Motor neuron (in vitro differentiated cells): ENCODE measurements at places on chromosomes 3 and 15. TPM values are rescaled to one million over a fixed set of nuclear protein-coding genes. Genes with fewer than 3 reads are reported as not detected.
A peak's percentile ranks its signal among the peaks of the same experiment; 100 is the strongest.

The XCR1 gene
- total RNA-seq: not detected in 2 replicates

The SPINT1 gene
- 1.9 and 4.7 TPM in 2 replicates for total RNA-seq

DNA sequence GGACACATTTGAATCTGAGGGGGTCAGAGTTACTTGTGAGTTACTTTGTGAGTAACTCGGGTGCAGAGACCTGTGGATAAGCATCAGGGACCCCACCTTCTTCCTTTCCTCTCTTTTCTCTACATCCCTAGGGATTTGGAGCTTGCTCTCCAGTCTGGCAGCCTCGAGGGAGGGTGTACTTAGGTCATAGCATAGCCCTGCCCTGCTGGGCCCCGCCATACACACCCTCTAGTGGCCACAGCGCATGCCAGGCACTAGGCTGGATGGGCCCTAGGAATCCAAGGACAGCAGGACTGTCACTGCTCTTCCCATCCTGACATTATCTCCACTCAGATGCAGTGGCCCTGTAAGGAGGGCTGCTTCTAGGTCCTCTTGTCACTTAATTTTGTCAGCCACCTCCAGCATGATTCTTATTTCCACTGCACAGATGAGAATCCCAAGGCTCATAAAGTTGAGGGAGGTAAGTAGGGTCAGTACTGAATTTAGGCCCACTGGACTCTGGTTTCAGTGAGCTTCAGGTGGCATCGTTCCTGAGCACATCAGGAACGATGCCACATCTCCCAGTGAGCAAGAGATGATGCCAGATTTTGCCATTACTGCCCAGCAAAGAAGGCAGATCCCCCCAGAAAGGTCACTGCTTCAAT, 3.6 kb upstream of the SMAD6 start:
- peak; percentile 12 for ATAC-seq

GRCh38 chr15:38091078-38091645, 156.7 kb downstream of the TMCO5A start:
- ATAC-seq: no peak

DNA sequence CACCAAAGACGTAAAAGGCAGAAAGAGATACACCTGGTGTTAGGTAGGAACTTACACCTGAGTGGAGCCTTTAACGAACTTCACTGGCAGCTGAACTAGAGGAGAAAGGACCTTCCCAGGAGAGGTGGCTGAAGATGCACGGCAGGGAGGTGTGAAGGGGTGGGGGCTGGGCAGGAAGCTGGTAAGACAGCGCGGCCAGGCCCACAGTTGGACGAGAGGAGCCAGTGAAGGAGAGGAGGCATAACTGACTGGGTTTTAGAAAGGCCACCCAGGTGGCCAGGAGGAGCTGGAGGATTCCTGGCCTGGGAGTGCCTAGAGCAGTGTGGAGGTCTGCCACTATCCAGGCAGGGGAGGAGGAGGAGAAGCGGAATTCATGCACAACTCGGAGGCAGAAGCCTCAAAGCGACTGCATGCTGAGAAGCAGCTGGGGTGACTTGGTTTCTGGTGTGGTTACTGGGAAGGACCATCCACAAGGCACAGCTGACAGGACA, 51.9 kb downstream of the SLC41A3 start:
- no peak for ATAC-seq
